ENCODE measurements at places on chromosomes 4 and X. TPM values are rescaled to one million over a fixed set of nuclear protein-coding genes. Genes with fewer than 3 reads are reported as not detected.

GRCh38 chr4:123127218-123127617 is 204.8 kb upstream of the NUDT6 start:
- DNase-seq, result no peak
- H3K4me1 ChIP-seq, result no peaks in the 10 kb centered on the region
- no peaks in the 10 kb centered on the region for H3K27me3 ChIP-seq
- no peak overlapping the region for H3K4me3 ChIP-seq
- H3K36me3 ChIP-seq, result no peaks in the 10 kb centered on the region

DNA sequence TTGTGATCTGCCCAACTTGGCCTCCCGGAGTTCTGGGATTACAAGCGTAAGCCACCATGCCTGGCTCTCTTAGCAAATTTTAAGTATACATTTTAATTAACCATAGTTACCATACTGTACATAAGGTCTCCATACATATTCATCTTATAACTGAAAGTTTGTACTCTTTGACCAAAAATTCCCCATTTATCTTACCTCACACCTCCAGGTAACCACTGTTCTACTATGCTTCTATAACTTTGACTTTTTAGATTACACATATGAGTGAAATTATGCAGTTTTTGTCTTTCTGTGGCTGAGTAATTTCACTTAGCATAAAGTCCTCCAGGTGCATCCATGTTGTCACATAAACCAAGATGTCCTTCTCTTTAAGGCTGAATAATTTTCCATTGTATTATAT is 17.4 kb downstream of the C4orf51 start:
- no peak overlapping the region for H3K4me3 ChIP-seq
- H3K27ac ChIP-seq, result no peak overlapping the region
- H3K4me1 ChIP-seq, result no peaks in the 10 kb centered on the region
- DNase-seq, result no peak
- no peaks in the 10 kb centered on the region for H3K27me3 ChIP-seq

- no peak overlapping the region for H3K4me3 ChIP-seq
- H3K27me3 ChIP-seq, result no peaks in the 10 kb centered on the region
Observed at GRCh38 chr4:166493924-166494345, 620.9 kb downstream of the TLL1 start.

DNA sequence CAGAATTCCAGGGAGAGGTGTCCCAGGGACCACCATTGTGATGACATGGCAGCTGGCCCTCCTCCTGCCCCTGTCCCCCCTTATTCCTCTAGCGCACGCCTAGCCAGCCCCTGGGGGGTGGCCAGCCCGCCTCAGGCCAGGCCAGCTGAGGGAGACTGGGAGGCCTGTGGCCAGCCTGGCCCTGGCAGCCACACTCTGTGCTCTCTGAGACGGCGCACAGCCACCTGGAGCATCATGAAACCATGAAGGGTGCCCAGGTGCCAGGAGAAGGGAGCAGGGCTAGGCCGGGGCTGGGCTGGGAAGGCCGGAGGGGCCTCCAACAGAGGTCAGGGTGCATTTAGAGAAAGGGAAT is 14.4 kb upstream of the DUSP9 start:
- H3K27me3 ChIP-seq, result no peaks in the 10 kb centered on the region
- no peak for DNase-seq
- H3K4me3 ChIP-seq, result no peak overlapping the region
- H3K4me1 ChIP-seq, result no peaks in the 10 kb centered on the region
- no peak overlapping the region for H3K27ac ChIP-seq

DNA sequence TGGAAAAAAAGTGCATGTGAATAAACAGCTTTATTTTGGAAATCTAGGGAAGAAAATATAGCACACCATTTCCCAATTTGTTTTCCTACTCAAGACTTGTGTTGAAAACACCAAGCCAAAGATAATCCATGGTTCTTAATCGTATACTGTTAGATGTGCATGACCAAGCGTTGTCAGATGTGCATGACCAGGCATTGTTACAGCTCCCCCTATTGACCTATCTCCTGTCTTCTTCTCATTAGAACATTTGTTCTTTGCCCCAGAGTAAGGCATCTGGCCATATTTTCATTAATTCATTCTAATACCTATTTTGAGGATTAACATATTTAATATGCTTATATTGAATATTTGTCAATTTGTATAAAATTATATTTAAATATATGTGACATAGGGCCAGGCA is 14.4 kb upstream of the VCX start:
- H3K4me1 ChIP-seq, result no peaks in the 10 kb centered on the region
- H3K27ac ChIP-seq, result no peak overlapping the region
- no peak overlapping the region for H3K4me3 ChIP-seq
- DNase-seq, result no peak
- H3K36me3 ChIP-seq, result no peaks in the 10 kb centered on the region

- no peaks in the 10 kb centered on the region for H3K36me3 ChIP-seq
- peaks cover 12% of the 10 kb centered on the region for H3K4me1 ChIP-seq
- no peak overlapping the region for H3K4me3 ChIP-seq
- no peaks in the 10 kb centered on the region for H3K27me3 ChIP-seq
Observed at GRCh38 chrX:120672389-120672788, 42.5 kb upstream of the C1GALT1C1 start.

DNA sequence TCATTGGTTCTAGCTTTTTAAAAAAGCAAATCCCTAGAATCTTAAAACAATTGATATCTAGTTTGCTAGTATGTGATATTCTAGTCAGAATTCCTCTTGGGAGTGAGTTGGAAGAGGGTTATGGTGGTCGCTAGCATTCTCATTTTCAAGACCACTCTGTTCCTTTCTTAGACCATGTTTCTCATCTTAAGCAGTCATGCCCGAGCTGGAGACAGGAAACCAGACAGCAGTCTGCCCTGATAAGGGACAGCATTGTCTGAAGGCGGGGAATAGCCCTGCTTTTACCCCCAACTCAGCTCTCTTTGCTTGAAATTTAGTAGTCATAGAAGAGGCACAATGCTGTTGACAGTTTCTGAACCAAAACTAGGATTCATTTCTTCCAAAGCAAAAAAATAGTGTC is 5.2 kb downstream of the KLF3 start:
- no peak for DNase-seq
- H3K4me3 ChIP-seq, result no peak overlapping the region
- H3K36me3 ChIP-seq, result no peaks in the 10 kb centered on the region
- H3K27ac ChIP-seq, result peak overlapping the region; percentile 98

DNA sequence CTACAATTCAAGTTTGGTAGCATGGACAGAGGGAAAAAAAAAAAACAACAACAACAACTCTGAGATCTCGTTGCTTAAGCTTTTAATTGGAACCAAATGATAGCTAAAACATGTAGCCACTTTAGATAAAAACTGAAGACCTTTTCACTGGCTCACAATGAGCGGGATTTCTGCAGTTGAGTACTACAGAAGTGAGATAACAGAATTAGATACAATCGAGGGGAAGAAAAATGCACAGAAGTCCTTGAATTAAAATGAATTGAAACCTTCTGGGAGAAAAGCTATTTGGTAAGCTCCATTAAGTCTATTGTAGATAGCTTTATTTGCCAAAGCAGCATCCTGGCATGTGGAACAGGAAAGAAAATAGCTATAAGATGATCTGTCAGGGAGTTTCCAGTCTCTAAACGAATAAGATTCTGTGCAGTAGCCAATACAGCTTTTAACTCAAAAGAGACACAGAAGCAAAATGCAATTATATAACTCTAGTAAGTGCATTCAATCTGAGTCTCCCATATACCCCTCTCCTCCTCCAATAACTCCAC is 248.5 kb downstream of the ENOX2 start:
- no peak overlapping the region for H3K27ac ChIP-seq
- H3K36me3 ChIP-seq, result no peaks in the 10 kb centered on the region
- no peaks in the 10 kb centered on the region for H3K4me1 ChIP-seq
- no peaks in the 10 kb centered on the region for H3K27me3 ChIP-seq

- DNase-seq, result no peak
- no peaks in the 10 kb centered on the region for H3K36me3 ChIP-seq
Observed at GRCh38 chr4:155603360-155603891, 63.2 kb upstream of the GUCY1A1 start.

DNA sequence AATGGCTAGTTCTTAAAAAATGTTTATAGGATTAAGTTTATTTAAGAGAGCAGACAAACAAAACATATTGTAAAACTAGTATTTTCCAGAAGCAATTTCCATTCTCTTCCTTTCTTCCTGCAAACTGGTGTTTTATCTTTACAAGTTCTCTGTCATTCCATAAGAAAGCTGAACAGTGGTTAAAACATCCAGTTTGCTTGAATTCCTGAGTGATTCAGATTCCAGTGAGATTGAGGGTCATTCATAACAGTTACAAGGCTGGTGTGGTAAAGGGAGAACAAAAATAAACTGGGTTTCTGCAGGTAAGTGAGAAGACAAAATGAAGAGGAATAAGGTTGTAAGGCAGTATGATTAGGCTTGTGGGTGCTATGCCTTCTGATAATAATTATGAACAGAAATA is 544.8 kb upstream of the DIPK2B start:
- no peak overlapping the region for H3K27ac ChIP-seq
- H3K36me3 ChIP-seq, result no peaks in the 10 kb centered on the region
- no peak for DNase-seq

DNA sequence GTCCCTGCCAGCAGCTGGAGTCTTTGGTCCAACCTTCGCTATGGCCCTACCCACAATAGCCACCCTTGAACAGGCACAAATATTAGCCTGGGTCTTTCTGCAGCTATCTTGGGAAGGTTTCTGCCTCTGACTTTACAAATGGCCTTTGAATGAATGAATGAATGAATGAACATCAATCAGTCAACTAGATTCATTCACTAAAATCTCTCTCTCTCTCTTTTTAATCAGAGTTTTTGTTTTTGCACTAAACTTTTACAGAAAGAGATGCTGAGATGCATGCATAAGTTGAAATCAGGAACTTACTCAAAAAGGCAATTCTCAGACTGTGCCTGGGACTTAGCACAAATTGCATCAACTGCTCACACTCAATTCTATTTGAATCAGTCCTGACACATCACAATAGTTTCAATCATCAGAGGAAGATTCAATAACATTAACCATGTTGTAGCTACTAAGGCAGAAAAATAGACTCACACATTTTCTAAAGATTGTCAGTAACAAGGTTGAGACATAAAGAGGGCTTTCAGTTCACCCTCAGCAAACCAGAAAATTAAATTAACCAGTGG is 55.0 kb downstream of the ANXA3 start:
- H3K27ac ChIP-seq, result no peak overlapping the region
- no peaks in the 10 kb centered on the region for H3K36me3 ChIP-seq
- no peaks in the 10 kb centered on the region for H3K27me3 ChIP-seq
- H3K4me3 ChIP-seq, result no peak overlapping the region
- no peaks in the 10 kb centered on the region for H3K4me1 ChIP-seq

DNA sequence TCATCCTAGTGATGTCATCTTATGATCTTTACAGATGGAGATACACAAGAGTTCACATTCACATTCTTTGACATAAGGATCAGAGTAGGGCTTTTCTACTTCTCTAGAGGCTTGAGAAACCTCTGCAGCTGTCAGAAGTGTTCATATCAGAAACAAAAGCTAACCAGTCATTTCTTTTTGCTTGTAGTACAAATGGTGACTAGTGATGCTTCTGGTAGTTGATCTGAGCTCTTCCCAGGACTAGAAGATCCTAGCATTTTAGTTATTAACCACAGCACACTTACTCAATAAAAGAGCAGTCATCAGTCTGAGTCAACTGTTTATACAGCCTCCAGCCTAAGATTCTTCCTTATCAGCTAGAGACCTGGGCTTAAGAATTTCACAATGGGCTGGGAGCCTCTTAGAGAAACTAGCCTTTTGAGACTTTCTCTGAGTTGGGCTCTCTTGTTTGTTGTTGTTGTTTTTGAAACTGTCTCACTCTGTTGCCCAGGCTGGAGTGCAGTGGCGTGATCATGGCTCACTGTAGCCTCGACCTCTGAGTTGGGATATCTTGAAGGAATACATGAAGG is 84.1 kb downstream of the TMEM164 start:
- no peak overlapping the region for H3K4me3 ChIP-seq
- DNase-seq, result no peak
- no peak overlapping the region for H3K27ac ChIP-seq

- no peak for DNase-seq
- no peak overlapping the region for H3K27ac ChIP-seq
- no peaks in the 10 kb centered on the region for H3K4me1 ChIP-seq
- no peak overlapping the region for H3K4me3 ChIP-seq
- no peaks in the 10 kb centered on the region for H3K27me3 ChIP-seq
Observed at GRCh38 chrX:104929324-104929723, 291.2 kb downstream of the TEX13A start.

GRCh38 chr4:184824776-184825084 is 1.0 kb downstream of the ACSL1 start:
- peak overlapping the region; percentile 61 for H3K4me3 ChIP-seq
- peaks cover 49% of the 10 kb centered on the region for H3K4me1 ChIP-seq
- H3K36me3 ChIP-seq, result no peaks in the 10 kb centered on the region
- DNase-seq, result no peak
- H3K27me3 ChIP-seq, result no peaks in the 10 kb centered on the region

GRCh38 chr4:142372530-142373260 is 473.4 kb downstream of the INPP4B start:
- H3K4me1 ChIP-seq, result peaks cover 23% of the 10 kb centered on the region
- H3K27ac ChIP-seq, result no peak overlapping the region
- H3K27me3 ChIP-seq, result no peaks in the 10 kb centered on the region
- H3K36me3 ChIP-seq, result no peaks in the 10 kb centered on the region

GRCh38 chrX:13162772-13163410 is 118.5 kb upstream of the FAM9C start:
- no peak overlapping the region for H3K27ac ChIP-seq
- DNase-seq, result no peak
- H3K27me3 ChIP-seq, result no peaks in the 10 kb centered on the region
- peaks cover 21% of the 10 kb centered on the region for H3K4me1 ChIP-seq

DNA sequence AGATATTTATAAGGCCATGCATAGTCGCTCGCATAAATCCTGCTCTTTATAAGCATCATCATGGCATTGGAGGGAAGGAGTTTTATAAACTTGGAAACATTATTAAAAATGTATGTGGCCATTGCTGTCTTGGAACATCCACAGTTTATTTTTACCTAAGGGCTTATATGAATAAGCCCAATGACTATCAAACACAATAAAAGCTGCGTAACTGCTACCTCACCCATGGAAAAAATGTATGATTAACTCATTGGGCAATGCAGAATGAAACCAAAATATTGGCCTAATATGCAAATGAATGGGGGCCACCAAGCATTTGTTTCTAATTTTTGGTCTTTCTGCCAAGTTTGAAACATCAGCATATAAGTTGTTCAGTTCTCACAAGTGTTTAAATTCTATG is 19.1 kb downstream of the GEMIN8 start:
- peaks cover 12% of the 10 kb centered on the region for H3K36me3 ChIP-seq
- no peaks in the 10 kb centered on the region for H3K4me1 ChIP-seq
- no peaks in the 10 kb centered on the region for H3K27me3 ChIP-seq
- no peak for DNase-seq
- H3K27ac ChIP-seq, result no peak overlapping the region
- no peak overlapping the region for H3K4me3 ChIP-seq

- DNase-seq, result no peak
- H3K4me3 ChIP-seq, result peak overlapping the region; percentile 62
- no peaks in the 10 kb centered on the region for H3K4me1 ChIP-seq
- H3K36me3 ChIP-seq, result no peaks in the 10 kb centered on the region
Observed at GRCh38 chrX:45850197-45850774, 649.6 kb upstream of the DIPK2B start.

Gene SLITRK2
- total RNA-seq, result 0.49 TPM

Gene PRKG2
- 0.49 TPM for total RNA-seq

Gene UGT2B17
- not detected for total RNA-seq

Gene VEGFD
- 5.4 TPM for total RNA-seq

Gene MAGEA1
- not detected for total RNA-seq
